ENCODE measurements at places on chromosomes 3 and 15.

DNA sequence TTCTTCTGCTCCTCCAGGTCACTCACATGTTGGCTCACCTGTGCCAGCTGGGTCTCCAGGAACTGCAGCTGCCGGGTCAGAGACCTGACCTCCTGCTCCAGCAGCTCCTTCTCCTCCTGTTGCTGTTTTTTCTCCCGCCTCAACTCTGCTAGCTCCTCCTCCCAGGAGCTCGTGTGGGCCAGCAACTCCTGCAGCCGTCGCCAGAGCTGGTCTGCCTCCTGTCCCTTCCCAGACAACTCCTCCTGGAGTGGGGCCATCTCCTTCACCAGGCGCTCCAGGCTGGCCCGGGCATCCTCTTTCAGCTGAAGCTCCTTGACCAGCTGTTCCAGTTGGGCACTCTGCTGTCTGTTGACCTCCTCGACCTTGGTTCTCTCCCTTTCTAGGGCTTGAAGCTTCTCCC is 24.5 kb downstream of the CXCR6 start:
- no peak for DNase-seq

GRCh38 chr3:56754741-56755417 is 46.9 kb downstream of the ARHGEF3 start:
- DNase-seq, result no peak

- no peak for DNase-seq
Observed at GRCh38 chr3:18687286-18687685, 262.1 kb upstream of the SATB1 start.

- DNase-seq, result peak; percentile 70
Observed at GRCh38 chr3:72679540-72680198, 168.6 kb downstream of the SHQ1 start.

- no peak for DNase-seq
Observed at GRCh38 chr3:22536541-22536940, 666.6 kb upstream of the UBE2E2 start.

DNA sequence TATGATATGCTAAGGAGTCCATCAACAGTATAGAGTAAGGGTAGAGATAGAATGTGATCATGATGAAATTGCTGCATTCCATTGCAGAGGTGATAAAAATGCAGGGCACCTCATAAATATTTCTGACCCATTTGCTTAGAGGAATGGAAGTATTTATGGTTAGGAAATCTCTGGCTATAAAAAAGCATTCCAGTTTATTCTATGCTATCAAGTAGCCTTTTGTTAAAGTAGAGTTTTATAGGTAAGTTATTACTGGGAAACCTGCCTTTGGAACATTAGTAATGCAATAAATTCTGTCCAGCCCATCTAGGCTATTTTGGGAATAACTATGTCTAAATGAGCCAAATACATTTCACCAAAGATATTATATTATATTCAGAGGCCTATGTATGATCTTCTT is 19.8 kb upstream of the STRIT1 start:
- DNase-seq, result no peak

DNA sequence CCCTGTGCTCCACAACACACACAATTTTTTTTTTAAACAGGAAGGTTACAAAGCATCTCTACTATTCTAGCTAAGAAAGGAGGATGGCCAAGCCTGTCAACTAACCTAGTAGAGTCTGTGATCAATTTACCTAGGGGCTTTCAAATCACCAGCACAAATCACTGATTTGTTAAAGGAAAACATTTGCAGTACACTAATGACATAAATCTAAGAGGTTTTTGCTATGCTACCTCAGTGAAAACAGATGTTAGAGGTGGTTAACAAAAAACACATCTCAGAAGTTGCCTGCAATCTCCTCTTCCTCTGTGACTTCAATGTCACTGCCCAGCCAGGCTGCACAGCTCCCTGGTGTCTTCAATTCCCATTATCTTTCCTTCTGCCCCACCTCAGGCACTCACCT is 72.0 kb downstream of the RAD18 start:
- DNase-seq, result no peak

DNA sequence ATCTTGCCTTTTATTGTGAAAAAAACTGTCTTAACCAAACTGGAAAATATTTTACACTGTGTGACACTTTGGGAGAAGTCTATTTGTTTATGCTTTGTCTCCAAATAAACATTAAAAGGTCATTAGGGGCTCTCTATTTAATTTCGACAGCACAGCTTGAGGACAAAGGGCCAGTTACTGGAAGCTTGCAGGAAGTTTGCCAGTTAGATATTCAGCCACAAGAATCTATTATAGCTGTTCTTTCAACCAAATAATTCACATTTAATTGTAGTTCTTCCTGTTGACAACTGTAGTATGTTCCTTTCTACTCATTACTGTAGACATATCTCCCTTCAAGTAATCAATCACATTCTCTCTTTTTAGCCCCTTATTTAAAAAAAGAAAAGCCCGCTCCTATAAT is 6.1 kb downstream of the CP start:
- DNase-seq, result no peak

- DNase-seq, result no peak
Observed at GRCh38 chr3:124563376-124563775, 166.9 kb upstream of the UMPS start.

Data from pons (tissue), 1 donor.